K562 (cell line): ENCODE measurements at places on chromosomes 4 and X. TPM values are rescaled to one million over a fixed set of nuclear protein-coding genes. Genes with fewer than 3 reads are reported as not detected.
A peak's percentile ranks its signal among the peaks of the same experiment; 100 is the strongest.

DNA sequence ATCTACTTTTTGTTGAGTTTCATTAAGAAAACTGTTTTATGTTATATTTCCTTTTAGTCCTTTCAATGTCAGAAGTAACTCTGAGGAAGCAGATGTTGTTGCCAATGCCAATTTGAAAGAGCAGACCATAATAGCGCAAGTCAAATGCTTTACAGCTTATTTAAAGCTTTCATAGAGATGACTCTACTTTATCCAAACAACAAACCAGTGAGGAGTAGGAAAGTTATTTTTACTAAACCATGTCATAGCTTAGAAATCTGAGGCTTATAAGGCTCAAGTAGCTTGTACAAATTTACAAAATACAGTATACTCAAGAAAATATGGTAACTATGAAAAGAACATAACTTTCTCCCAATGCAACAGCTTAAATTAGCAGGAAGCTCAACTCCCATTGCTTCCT is 40.1 kb upstream of the SPOCK3 start:
- no peaks in the 10 kb centered on the region for H3K36me3 ChIP-seq
- no peaks in the 10 kb centered on the region for H3K4me1 ChIP-seq
- H3K27me3 ChIP-seq, result no peaks in the 10 kb centered on the region
- H3K27ac ChIP-seq, result no peak overlapping the region

GRCh38 chrX:40987413-40987812 is 97.8 kb upstream of the USP9X start:
- H3K4me3 ChIP-seq, result no peak overlapping the region
- H3K27ac ChIP-seq, result peak overlapping the region; percentile 48; the same call in 1 of the 3 replicates

Gene TLR10
- total RNA-seq, result not detected in 2 replicates

Gene RAB39B
- 0.07 and 0.09 TPM in 2 replicates for total RNA-seq
